ENCODE measurements at places on chromosomes 5 and 9.

DNA sequence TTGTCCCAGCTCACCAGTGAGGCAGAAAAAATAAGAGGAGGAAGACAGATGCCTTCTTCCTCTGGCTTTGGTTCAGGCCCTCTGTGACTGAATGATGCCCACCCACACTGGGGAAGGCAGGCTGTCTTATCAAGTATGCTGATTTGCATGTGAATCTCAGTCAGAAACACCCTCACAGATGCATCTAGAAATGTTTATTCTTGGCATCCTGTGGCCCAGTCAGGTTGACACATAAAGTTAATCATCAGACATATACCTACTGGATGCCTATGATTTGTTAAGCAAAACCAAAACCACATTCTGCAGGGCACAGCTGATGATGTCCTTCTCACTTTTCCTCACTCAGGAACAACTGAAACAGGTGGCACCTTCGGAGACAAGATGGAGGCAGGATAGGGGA, 243.4 kb upstream of the KCNN2 start:
- DNase-seq = no peak

DNA sequence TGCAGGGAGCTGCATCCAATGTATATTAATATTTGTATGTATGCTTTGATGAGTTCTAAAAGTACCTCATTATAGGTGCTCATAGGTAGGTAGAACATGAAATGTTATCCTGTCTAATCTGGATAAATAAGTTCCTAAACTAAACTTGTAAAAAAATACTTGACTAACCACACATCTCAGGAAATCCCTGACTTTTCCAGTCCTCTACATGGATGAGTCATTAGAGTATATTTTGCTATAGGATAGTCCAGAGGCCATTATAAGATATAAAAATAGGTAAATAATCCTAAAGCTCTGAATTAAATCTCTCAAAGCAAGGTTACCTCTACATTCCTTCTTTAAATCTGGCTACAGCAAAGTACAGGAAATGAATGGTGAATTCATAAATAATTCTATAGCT, 404.3 kb downstream of the RAB3C start:
- DNase-seq = no peak

DNA sequence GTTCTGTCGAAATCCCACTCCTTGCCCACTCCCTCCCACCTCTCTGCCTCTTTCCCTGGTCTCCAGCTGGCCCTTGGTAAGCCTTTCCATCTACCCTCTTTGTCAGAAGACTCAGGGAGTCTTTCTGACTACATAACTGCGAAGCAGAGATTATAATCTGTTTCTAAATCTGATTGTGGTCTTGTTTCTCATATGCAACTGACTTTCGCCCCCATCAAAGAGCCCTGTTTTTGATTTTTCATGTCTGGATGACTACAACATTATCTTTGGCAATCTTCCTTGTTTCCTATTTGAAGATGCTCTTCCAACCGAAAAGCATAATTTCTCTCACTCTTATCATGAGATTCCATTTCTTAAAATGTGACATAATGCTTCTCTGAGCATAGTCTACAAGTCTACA, 218.2 kb upstream of the ADAMTSL1 start:
- DNase-seq = no peak

DNA sequence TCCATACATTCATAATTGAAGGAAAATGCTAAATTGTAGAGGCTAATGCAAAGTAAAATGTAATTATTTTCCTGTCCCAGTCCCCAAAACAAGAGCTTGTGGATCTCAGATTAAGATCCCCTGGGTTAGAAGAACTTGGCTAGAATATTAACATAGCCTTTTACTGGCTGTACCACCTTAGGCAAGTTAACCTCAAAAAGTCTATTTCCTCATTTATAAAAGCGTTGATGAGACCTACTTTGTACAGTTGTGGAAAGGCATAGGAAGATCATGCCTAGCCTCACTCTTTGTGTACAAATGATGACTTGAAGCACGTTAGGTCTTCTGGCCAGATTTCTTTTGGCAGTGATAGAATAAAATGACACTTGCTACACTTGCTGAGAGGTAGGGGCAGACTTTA, 97.2 kb downstream of the F2RL2 start:
- no peak for DNase-seq

DNA sequence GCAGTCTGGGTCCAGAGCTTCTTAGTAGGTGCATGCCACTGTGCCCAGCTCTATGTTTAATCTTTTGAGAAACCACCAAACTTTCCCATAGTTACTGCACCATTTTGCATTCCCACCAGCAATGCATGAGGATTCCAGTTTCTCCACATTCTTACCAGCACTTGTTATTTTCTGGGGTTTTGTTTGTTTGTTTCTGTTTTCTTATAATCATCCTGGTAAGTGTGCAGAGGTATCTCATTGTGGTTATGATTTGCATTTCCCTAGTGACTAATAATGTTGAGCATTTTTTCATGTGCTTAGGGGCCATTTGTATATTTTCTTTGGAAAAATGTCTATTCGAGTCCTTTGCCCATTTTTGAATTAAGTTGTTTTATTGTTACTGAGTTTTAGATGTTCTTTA, 11.4 kb downstream of the FOXE1 start:
- DNase-seq = no peak

DNA sequence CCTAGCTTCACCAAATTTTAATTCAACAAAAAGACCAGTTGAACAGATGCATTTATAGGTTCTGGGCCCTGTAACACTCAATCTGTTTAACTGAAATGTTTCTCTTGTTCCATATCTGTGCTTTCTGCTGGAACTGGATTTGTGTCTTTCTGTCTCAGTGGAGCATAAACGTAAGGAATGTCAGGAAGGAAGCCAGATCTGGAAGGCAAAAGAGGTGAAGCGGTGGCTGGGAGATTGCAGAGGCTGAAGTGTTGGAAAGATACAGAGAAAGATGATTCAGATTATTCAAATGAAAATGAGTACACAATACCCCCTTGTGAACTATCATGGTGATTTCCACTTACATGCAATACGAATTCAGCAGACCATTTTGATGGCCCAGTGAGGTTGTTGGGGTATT, 406.8 kb downstream of the BRINP1 start:
- no peak for DNase-seq

- DNase-seq = no peak
Observed at GRCh38 chr5:140106101-140106500, 7.8 kb upstream of the PURA start.

DNA sequence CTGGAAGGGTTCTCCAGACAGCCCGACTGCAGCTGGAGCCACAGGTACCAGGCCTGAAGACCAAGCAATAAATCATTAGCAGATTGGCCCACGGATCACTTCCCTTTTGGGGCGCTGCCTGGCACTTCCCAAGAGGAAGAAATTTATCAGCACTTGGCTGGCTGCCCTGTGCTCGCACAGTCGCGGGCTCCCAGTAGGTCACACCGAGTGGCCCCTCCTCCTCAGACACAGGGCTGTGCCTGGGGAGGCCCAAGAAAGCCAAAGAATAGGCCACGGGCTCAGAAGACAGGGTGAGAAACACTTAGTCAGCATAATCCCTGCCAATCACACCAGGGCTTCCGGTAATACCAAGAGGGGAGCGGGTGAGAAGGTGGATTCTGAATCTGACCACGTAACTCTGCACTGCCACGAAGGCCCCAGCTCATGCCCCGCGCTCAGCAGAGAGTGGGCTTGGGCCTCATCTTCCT, 115.7 kb upstream of the MSX2 start:
- DNase-seq = no peak

- no peak for DNase-seq
Observed at GRCh38 chr9:8101607-8102006, 302.0 kb upstream of the DMAC1 start.

DNA sequence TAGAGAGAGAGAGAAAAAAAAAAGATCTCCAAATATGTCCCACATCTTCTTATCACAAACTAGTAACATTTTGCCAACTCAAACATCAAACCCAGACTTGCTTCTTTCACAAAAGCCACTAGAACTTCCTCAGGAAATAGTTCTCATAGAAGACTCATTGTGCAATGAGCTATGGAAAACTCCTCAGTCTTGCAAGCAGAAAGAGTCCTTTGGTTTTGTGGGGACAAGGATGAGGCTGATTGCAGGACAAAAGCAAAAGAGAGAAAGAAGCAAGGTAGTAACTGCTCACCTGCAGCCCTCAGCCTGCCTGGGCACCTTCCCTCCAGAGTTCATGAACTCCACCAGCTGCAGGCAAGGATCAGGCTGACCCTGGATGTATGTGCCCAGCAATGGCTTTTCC, 399.0 kb downstream of the IRX1 start:
- no peak for DNase-seq

DNA sequence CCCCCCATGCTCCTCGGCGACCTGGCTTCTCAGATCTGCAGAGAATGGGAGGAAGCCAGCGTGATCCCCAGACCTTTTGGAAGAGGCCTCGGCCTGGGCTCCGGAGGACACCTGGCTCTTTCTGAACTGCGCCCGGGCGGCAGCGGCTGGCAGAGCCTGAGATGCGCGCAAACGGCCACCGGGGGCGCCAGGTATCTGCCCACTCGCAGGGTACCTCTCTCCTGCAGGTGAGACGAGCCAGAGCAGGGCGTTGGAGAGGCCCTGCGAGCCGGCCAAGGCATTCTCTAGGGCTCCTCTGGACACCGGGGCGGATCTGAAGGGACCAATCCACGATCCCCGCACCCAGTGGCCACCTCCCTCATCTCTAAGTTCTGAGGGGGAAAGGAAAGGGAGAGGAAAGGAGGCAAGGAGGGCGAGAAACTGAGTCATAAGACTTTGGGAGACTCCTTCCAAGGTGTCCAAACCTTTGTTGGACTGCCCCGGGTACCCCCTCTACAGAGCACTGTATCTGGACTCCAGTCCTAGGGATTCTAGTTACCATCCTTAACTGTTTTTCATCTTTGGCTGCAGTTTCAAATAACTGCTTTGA, 55.0 kb upstream of the SLC46A2 start:
- no peak for DNase-seq

DNA sequence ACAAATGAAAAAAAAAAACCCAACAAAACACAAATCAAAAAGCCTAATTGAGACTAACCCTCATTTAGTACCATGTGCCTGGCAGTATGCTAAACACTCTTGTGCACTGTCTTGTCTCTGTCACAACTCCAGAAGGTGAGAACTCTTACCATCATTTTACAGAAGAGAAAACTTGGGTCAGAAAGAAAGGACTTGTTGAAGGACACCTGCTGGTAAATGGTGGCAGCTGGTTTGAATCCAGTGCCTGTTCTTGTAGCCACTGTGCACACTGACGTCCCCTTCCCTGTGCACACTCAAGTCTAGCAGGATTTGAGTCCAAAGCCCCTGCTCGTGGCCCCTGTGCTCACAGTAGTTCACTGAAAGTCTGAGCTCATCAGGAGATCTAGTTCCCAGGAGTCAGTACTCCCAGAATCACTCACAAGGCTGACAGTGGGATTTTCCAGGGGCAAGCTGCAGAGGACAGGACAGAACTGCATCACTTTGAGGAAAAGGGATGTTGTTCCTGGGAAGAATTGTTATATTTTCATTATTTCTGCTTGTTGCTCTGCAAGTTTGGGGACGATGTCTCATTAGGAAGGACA, 43.0 kb upstream of the HSD17B4 start:
- no peak for DNase-seq

- DNase-seq = no peak
Observed at GRCh38 chr9:35341585-35341984, 148.3 kb upstream of the RUSC2 start.

DNA sequence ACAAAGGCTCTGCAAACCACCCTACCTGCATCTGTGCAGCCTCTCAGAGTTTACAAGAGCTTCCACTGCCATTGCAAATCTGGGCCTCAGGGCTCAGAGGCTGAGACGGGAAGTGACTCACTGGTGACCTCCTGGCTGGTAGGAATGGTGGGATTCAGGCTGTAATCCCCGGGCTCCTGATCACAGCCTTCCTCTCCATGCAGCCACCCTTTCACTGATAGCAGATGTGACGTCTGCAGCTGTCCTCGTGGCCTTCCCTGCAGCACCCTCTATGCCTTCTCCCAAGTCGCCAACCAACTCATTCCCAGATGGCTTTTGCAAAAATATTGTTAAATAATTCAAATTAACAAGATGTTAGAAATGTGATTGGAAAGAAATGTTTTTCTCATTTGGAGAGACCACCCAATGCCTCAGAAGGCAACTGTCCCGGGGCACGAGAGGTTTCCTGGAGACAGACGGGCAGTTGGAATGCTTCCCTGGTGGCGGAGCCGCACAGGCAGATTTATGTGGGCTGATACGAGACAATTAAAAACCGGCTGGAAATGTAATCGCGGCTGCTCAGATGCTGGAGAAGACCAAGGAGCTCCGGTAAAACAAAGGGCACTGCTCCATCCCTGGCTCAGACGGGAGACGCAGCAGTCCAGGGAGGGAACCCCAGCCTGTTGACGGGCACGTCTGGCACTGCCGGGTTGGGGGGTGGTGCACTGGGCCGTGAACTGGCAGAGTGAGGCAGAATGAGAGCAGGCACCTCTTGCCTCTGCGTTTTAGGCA, 34.4 kb upstream of the SLC25A51 start:
- DNase-seq = peak; percentile 83

DNA sequence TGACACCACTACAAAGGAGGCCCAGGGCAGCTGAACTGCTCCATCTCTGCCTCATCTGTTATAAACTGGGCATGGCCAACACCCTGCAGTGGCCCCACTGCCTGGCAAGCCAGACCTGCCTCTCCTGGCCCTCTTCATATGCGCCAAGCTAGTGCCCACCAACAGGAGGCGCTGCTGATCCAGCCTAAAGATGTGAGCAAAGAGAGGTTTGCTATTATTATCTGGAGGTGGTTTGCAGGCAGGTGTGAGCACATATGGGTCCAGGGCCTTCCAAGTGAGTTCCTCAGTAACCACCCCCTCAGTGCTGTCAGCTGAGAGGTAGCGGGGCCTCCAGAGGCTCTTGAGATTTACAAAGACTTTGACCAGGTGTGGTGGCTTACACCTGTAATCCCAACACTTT, 232.2 kb downstream of the SYK start:
- DNase-seq = no peak

DNA sequence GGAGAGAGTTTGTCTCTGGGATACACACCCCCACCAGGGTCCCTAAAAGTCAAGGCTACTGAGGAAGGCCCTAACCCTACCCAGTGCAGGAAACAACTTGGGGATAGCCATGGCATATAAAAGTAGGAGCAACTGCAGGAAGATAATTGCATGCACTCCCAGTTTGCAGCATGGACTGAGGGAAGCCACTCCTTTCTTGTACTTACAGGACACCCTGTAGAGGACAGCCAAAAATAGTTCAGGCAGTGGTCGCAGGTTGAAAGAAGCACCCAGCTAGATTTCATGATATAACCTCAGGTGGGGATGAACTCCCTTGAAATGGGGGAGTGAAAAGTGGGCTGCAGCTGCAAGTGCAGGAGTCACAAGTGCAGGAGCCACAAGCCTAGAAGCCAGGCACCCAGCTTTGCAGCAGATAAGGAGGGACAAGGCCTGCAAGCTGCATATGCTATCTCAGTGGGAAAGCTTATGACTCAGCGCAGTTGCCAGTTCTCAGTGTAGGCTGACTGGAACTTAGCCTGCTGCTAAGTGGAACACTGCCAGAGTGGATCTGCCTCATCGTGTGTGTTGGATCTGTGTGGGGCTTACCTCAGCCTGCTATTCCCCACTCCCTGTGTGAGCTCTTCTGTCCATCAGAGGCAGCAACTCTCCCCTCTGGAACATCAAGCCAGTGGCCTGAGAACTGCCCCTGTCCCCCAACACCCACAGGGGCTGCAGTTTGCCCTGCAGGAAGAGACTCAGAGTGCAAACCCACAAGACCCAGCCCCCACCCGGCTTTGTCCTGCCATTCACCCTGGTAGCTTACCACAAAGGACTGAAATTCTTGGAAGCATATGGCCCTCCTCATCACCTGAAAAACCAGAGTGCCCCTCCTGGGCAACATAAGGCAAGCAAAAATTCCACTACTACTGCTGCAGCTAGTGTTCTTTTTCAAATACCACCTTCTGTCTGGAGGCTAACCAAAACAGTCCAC, 42.7 kb downstream of the CYLC2 start:
- no peak for DNase-seq

- no peak for DNase-seq
Observed at GRCh38 chr9:100449420-100449819, 22.5 kb downstream of the MSANTD3 start.

- no peak for DNase-seq
Observed at GRCh38 chr9:74800226-74800625, 87.5 kb downstream of the TRPM6 start.

All from COLO829 (cell line).